PC-3 (cell line): ENCODE measurements at places on chromosomes 12 and 14. TPM values are rescaled to one million over a fixed set of nuclear protein-coding genes. Genes with fewer than 3 reads are reported as not detected.
A peak's percentile ranks its signal among the peaks of the same experiment; 100 is the strongest.

- peak; percentile 51 for DNase-seq
Observed at GRCh38 chr12:98736352-98737321, 91.5 kb downstream of the APAF1 start.

ART4 gene
- total RNA-seq, result not detected in 2 replicates

TIMELESS gene
- total RNA-seq, result 26.5 and 29.5 TPM in 2 replicates

DNA sequence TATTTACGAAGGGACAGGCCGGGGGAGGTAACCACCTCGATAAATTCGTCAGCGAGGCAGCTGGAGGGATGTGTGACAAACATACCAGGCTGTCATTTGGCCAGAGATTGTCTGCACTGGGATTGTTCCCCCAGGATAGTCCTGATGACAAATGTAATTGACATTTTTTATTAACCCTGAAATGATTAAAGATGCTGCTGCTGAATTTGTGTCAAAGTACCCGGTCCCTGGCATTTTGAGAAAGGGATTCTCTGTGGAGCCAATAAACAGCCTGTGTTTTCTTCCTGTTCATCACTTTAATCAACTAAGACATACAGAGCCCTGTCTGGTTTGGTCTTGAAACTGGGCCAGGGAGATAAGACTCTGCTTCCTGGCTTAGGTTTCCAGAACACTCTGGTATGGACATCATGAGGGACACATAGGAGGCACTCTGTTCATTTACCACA lies 117.6 kb downstream of the SLC25A47 start:
- DNase-seq, result no peak

NKX2-1 gene
- not detected in 2 replicates for total RNA-seq

LYSET gene
- total RNA-seq, result 6.9 and 11.5 TPM in 2 replicates
